Fibroblast of skin of right quadriceps (primary cell): ENCODE measurements at places on chromosomes 1 and 21.

DNA sequence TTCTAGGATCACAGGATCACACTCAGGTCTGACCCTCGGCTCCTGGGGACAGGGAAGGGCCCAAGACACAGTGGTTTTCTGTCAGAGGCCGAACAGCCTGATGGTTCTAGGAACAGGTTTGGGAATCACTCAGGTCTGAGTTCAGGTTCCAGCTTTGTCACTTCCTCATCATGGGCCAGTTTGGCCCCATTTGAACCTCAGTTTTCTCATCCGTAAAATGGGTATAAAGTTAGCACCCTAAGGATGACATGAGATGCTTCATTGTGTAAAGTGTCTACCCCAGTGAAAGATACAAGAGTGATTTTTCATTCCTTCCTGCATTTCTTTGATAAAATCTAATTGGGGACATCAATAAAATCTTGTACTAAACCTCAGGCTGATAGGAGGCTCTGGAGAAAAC is 11.2 kb upstream of the ACTL8 start:
- DNase-seq: no peak

GRCh38 chr21:46608672-46609111 is 3.8 kb upstream of the S100B start:
- no peak for DNase-seq

DNA sequence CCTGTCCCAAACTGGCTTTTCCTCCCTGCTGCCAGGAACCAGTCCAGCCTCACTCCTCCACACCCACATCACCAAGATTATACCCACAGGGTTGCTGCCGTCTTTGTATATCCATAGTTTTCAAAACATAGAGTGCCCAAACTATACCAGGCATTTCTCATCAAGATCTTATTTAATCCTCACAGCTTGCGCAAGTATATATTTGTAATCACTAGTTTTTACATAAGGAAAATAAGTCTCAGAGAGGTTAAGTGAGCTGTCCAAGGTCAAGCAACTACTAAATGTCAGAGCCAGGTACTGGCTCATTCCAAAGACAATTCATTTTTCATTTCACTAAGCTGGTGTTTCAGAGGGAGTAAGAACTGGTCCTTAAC is 34.9 kb upstream of the ZNF362 start:
- no peak for DNase-seq

DNA sequence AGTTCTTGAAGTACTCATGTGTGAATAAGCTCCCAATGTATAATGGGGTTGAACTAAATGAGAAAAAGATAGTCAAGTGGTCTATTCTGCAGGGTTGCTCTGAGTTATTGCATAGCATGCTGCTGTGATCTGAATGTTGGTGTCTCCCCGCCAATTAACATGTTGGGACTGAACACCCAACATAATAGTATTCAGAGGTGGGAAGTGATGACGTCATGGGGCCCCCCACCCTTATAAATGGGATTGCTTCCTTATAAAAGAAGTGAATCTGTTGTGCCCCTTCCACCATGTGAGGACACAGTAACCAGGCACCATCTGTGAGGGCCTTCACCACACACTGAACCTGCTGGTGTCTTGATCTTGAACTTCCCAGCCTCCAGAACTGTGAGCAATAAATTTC is 50.2 kb downstream of the MAB21L3 start:
- DNase-seq: no peak

DNA sequence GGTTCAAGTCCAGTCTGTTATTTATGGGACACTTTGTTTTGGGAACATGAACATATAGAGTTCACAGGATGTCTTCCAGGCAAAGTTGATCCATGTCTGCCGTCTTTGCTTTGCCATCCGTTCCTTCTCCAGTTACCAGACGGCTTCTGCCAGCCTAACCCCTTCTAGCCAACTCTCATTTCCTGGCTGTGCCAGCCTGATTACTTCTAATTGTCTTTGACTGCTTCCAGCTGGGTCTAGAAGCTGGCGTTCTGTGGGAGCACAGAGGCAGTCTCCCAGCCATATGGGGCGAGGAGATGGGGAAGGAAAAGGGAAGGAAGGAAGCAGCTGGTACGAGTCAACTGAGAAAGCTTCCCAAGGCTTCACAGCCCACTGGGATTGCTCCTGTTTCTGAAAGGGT is 3.1 kb upstream of the HUNK start:
- DNase-seq: no peak

DNA sequence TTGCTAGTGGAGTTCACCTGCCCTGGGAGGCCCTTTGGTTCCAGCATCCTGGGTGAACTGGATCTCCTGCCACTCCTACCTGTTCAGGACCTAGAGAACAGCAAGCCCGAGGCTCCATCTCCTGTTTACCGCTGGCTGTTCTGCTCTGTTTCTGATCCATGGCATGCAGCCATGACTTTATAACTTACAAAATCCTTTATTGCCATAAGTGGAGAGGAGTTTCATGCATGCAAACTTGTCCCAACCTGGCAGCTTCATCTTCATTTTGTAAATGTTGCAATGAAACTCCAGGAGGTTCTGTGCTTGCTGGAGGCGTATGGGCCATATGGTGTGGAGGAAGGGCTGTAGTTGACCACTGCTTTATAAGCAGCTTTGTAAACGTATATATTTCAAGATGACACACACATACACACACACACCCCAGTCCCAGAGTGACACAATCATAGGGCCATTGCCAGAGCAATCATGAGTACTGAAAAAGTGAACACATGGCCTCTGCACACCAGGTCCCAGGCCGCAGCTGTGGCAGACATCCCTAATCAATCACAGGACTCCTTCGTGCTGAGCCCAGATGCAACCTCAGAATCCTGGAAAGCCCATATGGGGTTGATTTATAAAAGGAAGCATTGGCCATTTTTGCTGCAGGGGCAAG is 69.0 kb downstream of the UBIAD1 start:
- DNase-seq: no peak

DNA sequence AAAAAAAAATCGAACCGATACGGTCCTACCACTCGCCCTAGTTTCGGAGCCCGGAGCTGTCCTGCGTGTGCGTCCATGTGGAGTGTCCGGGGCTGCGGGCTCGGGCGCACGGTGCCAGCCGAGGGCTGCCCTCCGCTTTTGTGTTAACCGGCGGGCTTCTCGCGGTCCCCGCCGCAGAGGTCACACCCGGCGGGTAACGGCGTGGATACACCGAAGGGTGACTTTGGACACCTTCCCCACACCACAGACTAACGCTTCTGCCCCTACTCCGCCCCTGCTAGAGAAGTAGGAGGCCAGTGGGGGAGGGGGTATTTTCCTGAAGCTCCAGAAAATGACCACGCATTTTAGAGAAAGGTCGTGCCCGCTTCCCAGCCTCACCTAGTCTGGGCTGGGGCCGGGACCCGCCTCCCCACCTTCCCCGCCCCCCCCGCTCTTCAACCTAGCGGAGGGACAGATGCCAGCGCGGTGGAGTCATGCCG is 609 bp upstream of the ATF3 start:
- no peak for DNase-seq

DNA sequence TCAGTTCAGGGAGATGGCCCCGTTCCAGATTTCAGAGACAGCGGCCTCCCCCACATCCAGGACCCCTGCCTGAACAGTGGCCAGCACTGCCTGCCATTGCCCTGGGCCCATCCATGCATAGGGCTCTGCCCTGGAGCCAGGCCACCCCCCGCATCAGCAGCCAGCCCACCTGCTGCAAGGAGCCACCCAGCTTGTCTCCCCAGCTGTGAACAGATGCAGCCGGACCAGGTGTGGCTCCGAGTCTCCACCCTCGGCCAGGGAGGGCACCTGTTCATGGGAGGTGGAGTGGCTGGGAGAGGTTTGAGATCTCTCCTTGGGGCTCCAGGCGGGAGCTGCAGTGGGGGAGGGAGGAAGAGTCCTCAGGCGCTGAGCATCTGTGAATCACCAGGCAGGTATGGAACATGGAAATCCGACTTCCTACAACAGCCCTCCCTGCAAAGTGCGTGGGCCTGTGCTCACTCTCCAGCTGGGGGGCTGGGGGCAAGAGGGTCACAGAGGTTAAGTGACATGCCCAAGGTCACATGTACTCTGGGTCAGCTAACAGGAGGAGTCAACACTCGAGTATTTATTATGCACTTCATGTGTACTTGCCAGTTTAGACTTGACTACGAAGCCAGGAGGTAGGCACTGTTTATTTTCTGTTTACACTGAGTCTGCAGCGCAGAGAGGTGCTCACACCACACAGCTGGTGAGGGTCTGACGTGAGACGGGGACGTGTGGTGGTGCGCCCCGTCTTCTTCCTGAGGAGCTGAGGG is 4.8 kb upstream of the HES5 start:
- DNase-seq: peak; percentile 64
